ENCODE measurements at places on chromosomes 11 and 22.

- no peak for DNase-seq
These were observed 28.0 kb downstream of the OR5B17 start for GRCh38 chr11:58330861-58331260.

GRCh38 chr11:12134236-12134585 lies 23.8 kb downstream of the MICAL2 start:
- no peak for DNase-seq

GRCh38 chr11:124394408-124394807 lies 4.4 kb downstream of the OR8B3 start:
- DNase-seq = no peak

- no peak for DNase-seq
These were observed 55.8 kb downstream of the MS4A13 start for GRCh38 chr11:60570970-60571369.

DNA sequence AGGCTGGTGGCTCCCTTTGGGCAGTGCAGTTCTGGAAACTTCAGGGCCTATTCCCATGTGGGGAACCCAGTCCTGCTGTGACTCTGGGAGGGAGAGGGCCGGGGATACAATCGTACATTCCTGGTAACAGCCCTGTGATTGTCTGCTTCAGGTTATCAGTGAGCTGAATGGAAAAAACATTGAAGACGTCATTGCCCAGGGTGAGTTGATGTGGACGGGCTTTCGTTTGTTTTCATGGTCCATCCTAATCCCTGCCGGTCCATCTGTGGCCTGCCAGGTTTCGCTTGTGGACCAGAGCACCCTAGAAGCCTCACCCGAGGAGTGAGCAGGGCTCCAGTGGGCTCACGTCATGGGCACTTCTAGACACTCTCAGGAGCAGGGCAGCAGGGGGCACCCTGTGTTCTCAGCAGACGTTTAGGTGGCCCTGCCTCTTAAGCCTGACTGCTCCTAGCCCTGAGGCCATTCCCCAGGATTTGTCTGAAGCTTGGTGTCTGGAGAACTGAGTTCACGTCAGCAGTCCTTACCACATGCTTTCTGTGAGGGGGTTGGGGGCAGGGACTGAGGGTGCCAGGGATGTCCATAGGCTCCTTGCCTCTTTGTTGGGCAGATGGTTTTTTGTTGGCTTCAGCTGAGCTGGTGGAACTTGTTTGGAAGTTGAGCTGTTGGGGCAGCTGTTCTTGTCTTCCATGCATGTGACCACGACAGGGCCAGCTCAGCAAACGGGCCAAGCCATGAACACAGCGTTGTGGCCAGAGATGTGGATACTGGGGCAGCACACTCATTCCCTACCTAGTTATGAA lies 1.9 kb downstream of the RPLP2 start:
- DNase-seq = no peak

Measured in activated CD4-positive, alpha-beta T cell treated with anti-CD3 and anti-CD28 coated beads, Interleukin-2, Interleukin-4, amounts not matched to agents 100 ng/mL and 50 ng/mL, durations not matched to agents 16 hours and 8 hours (primary cell).